ENCODE measurements at places on chromosomes 7 and 10.

GRCh38 chr10:72126184-72126871 lies 38.0 kb upstream of the SPOCK2 start:
- DNase-seq = no peak

GRCh38 chr7:149102666-149103065 lies 12.1 kb upstream of the ZNF786 start:
- no peak for DNase-seq

- no peak for DNase-seq
Observed at GRCh38 chr10:122086416-122087240, 97.7 kb downstream of the TACC2 start.

- no peak for DNase-seq
Observed at GRCh38 chr7:139901901-139902300, 72.8 kb downstream of the TBXAS1 start.

GRCh38 chr10:43903451-43903850 lies 254.8 kb upstream of the ZNF32 start:
- no peak for DNase-seq

- no peak for DNase-seq
Observed at GRCh38 chr10:101267776-101268175, 38.5 kb upstream of the LBX1 start.

- no peak for DNase-seq
Observed at GRCh38 chr7:40824461-40824860, 689.7 kb downstream of the SUGCT start.

DNA sequence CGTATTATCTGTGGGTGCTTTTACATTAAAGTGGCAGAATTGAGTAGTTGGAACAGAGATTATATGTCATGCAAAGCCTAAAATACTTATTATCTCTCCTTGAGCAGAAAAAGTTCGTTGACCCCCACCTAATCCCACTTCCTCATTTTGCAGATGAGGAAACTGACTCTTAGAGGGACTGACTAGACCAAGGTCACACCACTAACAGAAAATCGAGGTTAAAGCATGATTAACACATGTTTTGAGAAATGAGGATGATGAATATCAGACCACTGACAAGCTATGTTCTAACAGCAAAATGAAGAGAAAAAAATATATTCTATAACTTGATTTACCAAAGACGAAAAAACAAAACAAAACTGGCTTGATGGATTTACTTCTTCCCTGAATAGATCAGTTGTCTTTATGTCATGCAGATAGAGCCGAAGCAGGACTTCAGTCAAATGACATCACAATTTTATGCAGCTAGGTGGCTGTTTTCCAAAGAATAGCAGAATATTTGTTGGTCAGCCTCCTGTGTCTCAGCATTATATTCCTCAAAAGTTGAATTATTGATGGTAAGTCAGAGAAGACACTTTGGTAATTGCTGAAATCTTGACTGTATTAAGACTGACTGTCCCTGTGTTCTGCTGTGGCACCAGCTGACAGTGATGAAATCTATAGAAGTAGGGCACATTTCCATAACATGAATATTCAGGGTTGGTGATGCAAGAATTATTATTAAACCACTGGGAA lies 24.2 kb upstream of the SMIM30 start:
- DNase-seq = no peak

GRCh38 chr7:81079746-81080145 lies 160.9 kb upstream of the SEMA3C start:
- DNase-seq = no peak

DNA sequence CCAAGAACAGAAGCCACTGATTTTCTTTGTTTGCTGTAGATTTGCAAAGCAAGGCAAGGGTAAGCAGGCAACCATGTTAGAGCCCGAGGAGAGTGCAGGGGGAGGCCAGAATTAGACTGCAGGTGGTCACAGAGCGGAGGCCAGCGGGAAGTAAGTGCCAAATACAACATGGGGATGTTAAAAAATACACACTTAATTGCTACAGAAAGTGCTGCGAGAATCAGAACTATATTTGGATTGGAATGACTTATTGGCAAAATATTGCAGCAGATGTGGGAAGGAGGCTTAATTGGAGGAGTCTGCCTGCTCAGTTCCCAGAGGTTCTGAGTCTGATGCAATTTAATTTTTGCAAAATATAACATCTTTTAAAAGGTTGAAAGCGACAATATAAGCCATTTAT lies 49.7 kb upstream of the ADCY1 start:
- no peak for DNase-seq

GRCh38 chr10:69516316-69516715 lies 56.9 kb downstream of the NEUROG3 start:
- DNase-seq = no peak

- no peak for DNase-seq
Observed at GRCh38 chr7:108015740-108016139, 12.8 kb upstream of the LAMB1 start.

DNA sequence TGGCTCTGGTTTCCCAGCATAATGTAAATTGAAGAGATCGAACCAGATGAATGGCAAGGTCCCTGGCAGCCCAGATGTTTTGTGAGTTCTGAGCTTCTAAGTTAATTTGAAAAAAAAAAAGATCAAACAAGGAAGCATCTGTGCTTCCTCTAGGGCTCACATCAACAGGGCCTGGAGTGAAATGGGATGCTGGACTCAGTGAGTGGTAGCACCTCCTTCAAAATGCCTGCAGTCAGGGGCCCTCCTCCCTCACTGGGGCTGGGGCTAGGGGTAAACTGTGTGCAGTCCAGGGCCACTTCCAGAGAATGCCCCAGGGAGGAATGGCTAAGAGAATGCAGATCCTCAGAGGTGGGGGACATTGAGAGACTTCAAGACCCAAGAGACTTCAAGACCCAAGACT lies 6.0 kb upstream of the CUEDC2 start:
- no peak for DNase-seq

DNA sequence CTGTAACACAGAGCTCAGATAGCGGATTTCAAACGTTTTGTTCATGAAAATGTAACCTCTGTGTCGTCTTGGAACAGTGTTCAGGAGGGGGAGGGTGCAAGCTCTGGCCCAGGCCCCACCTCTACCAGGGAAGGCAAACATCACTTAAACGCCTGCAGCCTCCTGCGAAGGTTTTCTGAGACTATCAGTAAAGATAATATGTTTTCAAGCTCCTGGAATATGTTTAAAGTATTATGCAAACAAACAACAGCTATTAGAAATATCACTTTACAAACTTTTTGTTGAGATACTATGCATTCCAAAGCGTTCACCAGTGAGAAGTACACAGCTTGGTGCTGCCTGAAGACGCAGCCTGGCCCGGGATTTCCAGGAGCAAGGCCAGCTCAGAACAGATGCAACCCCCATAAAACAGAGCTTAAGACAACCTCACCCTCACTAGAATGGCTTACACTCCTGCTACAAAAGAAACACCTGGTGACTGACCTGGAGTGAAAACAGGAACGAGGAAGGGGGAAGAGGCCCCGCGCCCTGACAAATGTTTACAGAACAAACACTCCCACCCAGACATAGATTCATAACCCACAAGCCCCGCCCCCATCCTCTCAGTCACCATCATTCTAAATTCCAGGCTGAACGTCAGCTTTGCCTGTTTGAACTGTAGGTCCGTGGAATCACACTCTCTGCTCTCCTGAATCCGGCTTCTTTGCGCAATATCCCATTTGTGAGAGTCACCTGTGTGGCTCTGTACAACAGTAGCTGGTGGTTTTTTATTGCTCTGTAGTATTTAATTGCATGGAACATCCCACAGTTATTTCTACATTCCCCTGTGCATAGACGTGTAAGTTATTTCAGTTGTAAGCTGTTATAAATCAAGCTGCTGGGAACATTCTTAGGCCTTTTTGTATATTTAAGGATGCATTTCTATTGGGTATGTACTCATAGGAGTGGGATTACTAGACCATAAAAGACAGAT lies 155.0 kb downstream of the PTPRN2 start:
- peak; percentile 94 for DNase-seq

GRCh38 chr7:21454182-21454581 lies 26.3 kb downstream of the SP4 start:
- no peak for DNase-seq

DNA sequence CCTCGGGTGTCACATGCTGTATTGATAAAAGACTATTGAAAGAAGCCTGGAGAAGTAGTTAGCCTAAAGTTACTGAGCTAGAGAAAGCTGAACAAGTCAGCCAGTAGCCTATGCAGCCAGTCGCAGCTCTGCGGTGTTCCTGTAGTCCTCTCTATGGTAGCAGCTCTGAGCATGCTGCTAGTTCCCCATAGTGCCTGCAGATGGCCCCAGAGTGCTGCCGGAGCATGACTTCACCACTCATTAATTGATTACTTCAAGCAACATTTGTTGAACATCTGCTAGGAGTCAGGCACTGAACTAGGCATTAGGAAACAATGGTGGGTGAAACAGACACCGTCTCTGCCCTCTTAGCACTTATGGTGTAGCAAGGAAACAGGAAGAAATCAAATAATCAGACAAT lies 422.7 kb downstream of the SORCS3 start:
- DNase-seq = no peak

GRCh38 chr7:158495786-158496185 lies 91.8 kb downstream of the PTPRN2 start:
- DNase-seq = no peak

DNA sequence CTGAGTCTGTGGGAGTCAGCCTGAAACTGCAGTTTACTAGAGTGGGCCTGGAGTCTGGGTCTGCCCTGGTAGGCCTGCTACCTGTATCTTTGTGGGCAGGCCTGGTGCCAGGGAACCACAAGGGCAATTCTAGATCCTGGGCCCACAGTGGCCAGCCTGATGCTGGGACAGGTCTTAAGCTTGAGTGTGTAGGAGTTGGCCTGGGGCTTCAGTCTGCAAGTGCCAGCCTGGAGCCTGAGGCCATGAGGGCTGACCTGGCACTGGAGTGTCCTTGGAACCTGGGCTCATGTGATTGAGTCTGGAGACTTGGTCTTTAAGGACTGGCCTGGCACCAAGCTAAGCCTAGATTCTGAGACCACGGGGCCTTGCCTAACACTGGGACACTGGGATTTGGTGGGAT lies 245.7 kb upstream of the TEX47 start:
- no peak for DNase-seq

DNA sequence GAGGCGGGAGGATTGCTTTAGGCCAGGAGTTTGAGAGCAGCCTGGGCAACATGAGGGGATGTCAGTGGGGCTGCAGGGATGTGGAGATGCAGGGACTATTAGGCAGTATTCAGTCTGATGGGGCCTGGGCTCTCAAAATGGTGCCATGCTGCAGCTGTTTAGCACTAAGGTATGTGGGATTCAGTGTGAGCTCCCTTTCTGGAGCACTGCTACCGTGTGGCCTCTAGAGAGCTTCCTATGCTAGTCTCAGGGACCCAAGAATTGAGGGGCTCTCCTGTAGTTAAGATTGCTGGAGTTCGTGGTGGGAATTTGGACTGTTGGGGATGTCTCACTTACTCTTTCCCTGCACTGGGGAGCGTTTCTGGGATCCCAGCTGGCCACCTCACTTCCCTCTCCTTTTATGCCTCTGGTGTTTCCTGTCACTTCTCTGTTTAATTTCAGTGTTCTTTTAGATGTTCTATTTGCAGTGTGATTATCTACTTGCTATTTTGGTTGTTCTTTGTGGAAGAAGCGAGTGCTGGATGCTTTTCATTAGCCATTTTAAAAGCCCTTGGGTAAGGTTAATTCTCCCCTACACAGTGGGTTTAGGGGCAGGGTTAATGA lies 23.4 kb downstream of the LSMEM1 start:
- no peak for DNase-seq

- DNase-seq = no peak
Observed at GRCh38 chr10:5089865-5090264, 4.3 kb upstream of the AKR1C3 start.

Measured in NCI-H1417 treated with DMSO at 0.1 percent for 48 hours (cell line).